Stimulated activated CD4-positive, alpha-beta T cell treated with anti-CD3 and anti-CD28 coated beads, TNF-alpha, amount 100 ng/mL, for 24 hours (primary cell): ENCODE measurements at places on chromosomes 1 and 21.

DNA sequence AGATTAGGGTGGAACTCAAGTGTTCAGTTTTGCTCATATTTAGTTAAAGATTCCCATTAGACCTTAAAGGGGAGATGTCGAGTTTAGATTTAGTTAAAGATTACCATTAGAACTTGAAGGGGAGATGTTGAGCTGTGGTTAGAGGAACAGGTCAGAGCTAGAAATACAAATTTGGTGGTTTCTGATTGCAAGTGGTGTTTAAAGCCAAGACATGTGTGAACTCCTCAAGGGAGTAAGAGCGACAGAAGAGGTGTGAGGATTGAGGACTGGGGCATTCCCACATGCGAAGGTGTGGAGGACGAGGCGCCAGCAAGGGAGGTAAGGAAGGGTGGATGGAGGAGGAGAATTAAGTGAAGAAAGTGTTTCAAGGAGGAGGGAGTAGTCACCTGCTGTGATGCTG is 168.6 kb downstream of the IER5 start:
- DNase-seq = no peak

DNA sequence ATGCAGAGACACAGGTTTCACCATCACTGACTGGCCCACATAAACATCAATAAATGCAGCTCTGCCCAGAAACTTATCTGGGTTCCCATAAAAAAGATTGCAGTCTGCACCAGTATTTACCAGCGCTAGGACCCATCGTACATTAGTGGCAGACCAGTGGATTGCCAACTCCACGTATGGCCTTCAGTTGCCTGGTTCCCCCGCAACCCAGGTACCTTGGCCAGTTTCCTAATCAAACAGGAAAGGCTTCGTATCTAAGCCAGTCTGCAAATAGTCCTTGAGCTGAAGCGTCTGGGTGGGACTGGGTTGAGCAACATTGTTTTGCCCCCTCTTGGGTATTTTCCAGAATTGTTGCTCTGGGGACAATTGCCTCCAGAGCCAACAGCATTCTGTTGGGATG is 1639.3 kb downstream of the MRPL39 start:
- DNase-seq = no peak

DNA sequence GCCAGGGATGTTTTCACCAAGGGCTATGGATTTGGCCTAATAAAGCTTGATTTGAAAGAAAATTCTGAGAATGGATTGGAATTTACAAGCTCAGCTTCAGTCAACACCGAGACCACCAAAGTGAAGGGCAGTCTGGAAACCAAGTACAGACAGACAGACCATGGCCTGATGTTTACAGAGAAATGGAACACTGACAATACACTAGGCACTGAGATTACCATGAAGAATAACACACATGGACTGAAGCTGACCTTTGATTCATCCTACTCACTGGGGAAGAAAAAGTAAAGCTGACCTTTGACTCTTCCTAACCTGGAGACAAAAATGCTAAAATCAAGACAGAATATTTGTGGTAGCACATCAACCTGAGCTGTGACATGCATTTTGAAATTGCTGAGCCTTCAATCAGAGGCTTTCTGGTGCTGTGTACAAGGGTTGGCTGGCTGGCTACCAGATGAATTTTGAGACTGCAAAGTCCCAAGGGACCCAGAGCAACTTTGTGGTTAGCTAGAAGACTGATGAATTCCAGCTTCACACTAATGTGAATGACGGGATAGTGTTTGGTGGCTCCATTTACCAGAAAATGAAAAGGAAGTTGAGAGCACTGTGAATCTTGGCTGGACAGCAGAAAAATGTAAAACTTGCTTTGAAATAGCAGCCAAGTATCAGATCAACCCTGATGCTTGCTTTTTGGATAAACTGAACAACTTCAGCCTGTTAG is 190.4 kb upstream of the KCTD3 start:
- no peak for DNase-seq

GRCh38 chr21:38790059-38790458 is 15.7 kb upstream of the ETS2 start:
- no peak for DNase-seq

GRCh38 chr1:219292999-219293398 is 119.3 kb downstream of the LYPLAL1 start:
- DNase-seq = no peak

DNA sequence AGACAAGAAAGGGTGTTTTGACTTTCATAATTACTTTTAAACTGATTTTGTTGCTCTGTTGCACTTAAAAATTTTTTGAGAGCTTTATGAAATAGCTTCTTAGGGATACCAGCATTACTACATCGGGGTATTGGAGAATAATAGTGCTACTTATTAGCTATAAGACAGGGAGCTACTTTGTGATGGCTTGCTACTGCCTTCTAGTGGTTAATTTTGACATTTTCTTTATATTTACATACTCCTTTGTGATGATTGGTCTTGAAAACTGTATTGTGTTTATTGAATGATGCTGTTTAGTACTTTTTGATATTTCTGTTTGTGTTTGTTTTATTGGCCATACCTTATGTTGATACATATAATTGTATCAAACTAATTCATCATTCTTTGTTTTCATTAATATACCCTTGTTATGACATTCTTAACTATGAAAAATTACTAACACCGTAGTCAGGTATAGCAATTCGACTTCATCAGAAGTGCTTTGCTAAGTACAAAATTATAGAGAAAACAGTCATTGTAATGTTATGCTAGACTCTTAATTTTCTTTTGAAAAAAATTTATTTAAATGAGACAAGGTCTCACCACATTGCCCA is 85.5 kb downstream of the CLIC4 start:
- DNase-seq = no peak

GRCh38 chr21:46421756-46422555 is 36.7 kb upstream of the DIP2A start:
- DNase-seq = no peak

DNA sequence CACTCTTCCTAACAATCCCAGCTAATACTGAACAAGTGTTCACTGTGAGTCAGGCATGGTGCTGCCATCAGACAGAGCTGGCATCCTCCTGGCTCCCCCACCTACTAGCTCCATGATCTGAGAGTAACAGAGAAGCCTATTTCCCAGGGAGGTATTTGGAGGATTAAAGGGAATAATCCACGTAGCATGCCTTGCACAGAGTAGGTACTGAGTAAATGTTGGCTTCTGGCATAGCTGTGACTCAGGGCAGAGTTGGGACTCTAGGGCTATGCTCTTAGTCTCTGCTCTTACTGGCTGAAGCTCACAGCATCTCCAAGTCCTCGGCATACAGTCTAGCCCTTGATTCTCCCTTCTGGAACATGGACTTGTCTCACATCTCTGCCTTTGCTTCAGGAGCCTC is 8.2 kb downstream of the ARHGEF19 start:
- no peak for DNase-seq

- no peak for DNase-seq
Observed at GRCh38 chr1:229617351-229618100, 8.4 kb downstream of the TAF5L start.

- DNase-seq = no peak
Observed at GRCh38 chr1:11157867-11158266, 31.3 kb upstream of the ANGPTL7 start.

DNA sequence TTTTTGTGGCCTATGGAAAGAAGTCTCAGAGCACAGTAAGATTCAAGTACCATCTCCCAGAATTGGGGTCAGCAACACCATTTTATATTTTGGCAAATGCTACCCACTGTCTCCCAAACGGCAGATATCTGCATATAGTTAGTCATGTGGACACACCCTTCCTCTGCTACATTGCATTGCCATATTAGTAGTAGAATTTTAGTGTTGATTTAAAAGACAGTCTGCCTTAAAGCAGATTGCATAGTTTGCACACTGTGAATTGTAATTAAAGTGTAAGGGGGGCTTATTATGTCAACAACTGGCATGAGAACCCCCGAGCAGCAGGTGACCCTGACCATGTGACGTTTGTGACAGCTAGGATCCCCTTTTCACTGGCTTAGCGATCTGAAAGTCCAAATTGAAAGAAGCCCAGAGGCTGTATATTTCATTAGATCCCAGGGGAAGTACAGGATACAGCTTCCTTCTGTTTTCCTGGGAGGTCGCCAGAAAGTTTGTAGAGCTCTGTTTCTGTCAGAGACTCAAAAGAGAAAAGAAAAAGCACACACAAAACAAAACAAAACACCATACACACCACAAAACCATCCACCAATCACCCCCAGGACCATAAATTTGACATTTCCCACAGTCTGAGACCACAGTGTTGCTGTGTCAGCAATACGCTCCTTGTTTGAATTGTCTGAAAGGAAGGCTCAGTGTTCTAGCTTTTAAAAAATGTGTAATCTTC is 172.4 kb downstream of the NFIA start:
- DNase-seq = no peak
